ENCODE measurements at places on chromosomes 12 and 14.

GRCh38 chr12:66397574-66398290, 95.4 kb downstream of the HELB start:
- H3K27ac ChIP-seq: no peak overlapping the region
- DNase-seq: no peak
- no peaks in the 10 kb centered on the region for H3K27me3 ChIP-seq
- H3K36me3 ChIP-seq: no peaks in the 10 kb centered on the region
- no peak overlapping the region for H3K4me3 ChIP-seq

GRCh38 chr12:106429043-106429552, 71.5 kb downstream of the POLR3B start:
- no peaks in the 10 kb centered on the region for H3K4me1 ChIP-seq
- DNase-seq: no peak
- peaks cover 19% of the 10 kb centered on the region for H3K36me3 ChIP-seq
- no peaks in the 10 kb centered on the region for H3K27me3 ChIP-seq
- no peak overlapping the region for H3K4me3 ChIP-seq
- no peak overlapping the region for H3K27ac ChIP-seq

DNA sequence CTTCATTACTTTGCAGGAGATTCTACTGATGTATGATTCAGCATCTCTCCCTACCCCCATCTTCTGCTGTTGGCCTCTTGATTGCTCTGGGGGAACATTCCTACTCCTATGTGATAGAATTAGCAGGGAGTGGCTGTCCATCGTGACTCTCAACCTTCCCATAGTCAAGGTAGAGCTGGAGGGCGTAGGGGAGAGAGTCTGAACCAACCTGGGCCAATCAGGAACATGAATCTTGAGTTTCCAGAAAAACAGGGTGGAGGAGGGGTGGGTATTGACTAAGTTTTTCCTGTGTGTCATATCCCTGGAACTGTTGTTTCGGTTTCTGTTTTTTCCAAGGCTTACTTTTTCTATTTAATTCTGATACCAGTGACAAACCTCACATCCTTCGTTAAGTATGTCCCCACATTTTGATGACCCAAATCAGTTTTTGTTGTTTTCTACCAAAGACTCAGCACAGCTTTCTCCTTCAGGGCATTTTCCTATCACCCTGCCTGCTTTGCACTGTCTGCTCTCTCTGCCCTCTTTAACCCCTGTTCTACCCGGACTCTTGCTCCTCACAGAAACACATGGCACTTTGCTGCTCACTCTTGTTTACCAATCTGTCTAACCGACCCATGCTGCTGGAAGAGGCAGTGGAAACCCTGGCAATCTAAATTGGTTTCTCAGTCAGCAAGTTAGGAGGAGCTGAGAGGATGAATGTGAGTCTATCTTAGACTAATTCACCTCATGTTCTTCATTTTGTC, 1428.3 kb downstream of the AACS start:
- H3K27ac ChIP-seq: no peak overlapping the region
- H3K36me3 ChIP-seq: no peaks in the 10 kb centered on the region
- DNase-seq: no peak
- no peaks in the 10 kb centered on the region for H3K27me3 ChIP-seq

- peak overlapping the region; percentile 34 for H3K4me3 ChIP-seq
- no peaks in the 10 kb centered on the region for H3K4me1 ChIP-seq
- no peak for DNase-seq
Measured at GRCh38 chr12:12714276-12715021, 2.7 kb upstream of the CDKN1B start.

- H3K27me3 ChIP-seq: no peaks in the 10 kb centered on the region
- H3K4me3 ChIP-seq: no peak overlapping the region
- H3K27ac ChIP-seq: no peak overlapping the region
- H3K36me3 ChIP-seq: no peaks in the 10 kb centered on the region
- H3K4me1 ChIP-seq: no peaks in the 10 kb centered on the region
Measured at GRCh38 chr14:26255213-26255612, 342.6 kb downstream of the NOVA1 start.

DNA sequence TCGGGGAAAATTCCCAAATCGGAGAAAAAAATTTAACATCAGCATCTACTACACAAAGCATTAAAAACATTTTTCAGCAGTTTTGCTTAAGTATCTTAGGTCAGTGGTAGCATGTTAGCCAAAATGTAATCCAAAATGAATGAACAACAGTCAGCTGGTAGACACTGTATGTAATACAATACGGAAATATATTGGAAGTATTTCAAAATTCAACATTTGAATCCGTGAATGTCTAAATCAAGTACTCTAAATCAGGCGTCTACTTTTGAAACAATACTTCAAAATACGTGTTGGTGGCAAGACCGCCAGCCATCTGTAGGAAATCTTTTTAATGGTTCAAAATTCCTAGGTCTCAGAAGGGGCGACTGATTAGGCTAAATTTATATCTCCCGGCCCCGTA, 1.1 kb downstream of the SCAF11 start:
- no peak for DNase-seq
- H3K36me3 ChIP-seq: peaks cover 5% of the 10 kb centered on the region
- H3K27ac ChIP-seq: peak overlapping the region; percentile 100
- peaks cover 49% of the 10 kb centered on the region for H3K4me1 ChIP-seq

GRCh38 chr12:83003026-83003425, 316.3 kb downstream of the TMTC2 start:
- no peak for DNase-seq
- no peaks in the 10 kb centered on the region for H3K4me1 ChIP-seq
- H3K4me3 ChIP-seq: no peak overlapping the region
- H3K36me3 ChIP-seq: no peaks in the 10 kb centered on the region
- H3K27me3 ChIP-seq: no peaks in the 10 kb centered on the region

- no peaks in the 10 kb centered on the region for H3K27me3 ChIP-seq
- no peaks in the 10 kb centered on the region for H3K36me3 ChIP-seq
- no peak for DNase-seq
- no peak overlapping the region for H3K4me3 ChIP-seq
- no peak overlapping the region for H3K27ac ChIP-seq
Measured at GRCh38 chr14:23883684-23884540, 69.7 kb upstream of the DHRS4 start.

DNA sequence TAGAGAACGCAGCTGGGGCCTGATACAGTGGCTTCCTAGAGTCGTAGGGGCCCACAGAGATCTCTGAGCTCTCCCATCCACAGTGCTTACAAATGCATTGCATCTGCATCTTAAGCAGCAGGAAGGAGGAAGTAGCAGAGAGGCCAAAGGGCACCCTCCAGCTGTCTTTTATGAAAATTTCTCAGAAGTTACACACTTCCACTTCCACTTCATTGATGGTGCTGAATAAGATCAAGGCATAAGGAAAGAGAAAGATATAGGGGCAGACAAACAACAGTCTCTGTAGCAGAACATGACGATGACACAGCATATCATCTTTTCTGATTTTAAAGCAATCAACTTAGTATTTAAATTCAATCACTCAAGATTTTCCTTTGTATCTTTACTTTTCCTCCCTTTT, 51.6 kb upstream of the ABCC9 start:
- H3K36me3 ChIP-seq: no peaks in the 10 kb centered on the region
- H3K4me1 ChIP-seq: no peaks in the 10 kb centered on the region
- H3K4me3 ChIP-seq: no peak overlapping the region
- H3K27me3 ChIP-seq: peaks cover 2% of the 10 kb centered on the region

DNA sequence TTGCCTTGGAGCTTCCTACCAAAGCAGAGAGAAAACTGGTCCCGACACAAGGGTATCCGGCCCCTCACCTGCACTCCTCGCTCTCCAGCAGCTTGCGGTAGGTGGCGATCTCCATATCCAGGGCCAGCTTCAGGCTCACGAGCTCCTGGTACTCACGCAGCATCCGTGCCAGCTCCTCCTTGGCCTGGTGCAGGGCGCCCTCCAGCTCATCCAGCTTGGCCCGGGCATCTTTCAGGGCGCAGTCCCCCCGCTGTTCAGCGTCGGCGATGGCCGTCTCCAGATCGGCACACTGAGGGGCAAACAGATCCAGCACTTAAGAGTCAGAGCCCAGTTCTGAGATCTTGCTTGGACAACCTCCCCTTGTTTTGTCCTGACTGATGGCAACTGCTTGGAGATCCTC, 13.7 kb downstream of the KRT72 start:
- no peaks in the 10 kb centered on the region for H3K27me3 ChIP-seq
- no peak overlapping the region for H3K27ac ChIP-seq
- DNase-seq: peak; percentile 40
- no peaks in the 10 kb centered on the region for H3K4me1 ChIP-seq
- no peaks in the 10 kb centered on the region for H3K36me3 ChIP-seq
- no peak overlapping the region for H3K4me3 ChIP-seq

- no peak overlapping the region for H3K27ac ChIP-seq
- no peaks in the 10 kb centered on the region for H3K36me3 ChIP-seq
- H3K27me3 ChIP-seq: no peaks in the 10 kb centered on the region
- DNase-seq: no peak
- H3K4me1 ChIP-seq: no peaks in the 10 kb centered on the region
Measured at GRCh38 chr12:91482231-91482630, 299.6 kb upstream of the DCN start.

DNA sequence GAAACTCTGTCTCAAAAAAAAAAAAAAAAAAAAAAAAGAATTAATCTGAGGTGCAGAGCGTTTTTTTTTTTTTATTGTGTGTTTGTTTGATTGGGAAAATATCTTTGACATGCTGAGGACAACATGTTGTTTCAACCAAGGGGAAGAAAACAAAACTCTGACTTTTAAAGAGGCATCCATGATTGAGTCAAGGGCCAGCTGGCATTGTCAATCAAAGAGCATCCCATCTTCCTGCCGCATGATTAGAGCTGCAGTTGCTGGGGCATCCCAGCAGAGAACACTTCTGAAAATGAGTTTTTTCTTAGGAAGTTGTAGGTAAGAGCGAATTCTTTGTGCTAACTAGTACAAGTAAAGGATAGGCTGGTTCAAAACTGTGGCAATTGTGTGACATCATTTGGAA, 200.9 kb upstream of the DAAM1 start:
- H3K27ac ChIP-seq: no peak overlapping the region
- no peak overlapping the region for H3K4me3 ChIP-seq

GRCh38 chr12:78403681-78404080, 460.9 kb upstream of the SYT1 start:
- H3K36me3 ChIP-seq: no peaks in the 10 kb centered on the region
- no peak overlapping the region for H3K27ac ChIP-seq
- no peaks in the 10 kb centered on the region for H3K27me3 ChIP-seq
- DNase-seq: no peak

GRCh38 chr12:6950401-6950801, 755 bp upstream of the PTPN6 start:
- H3K4me3 ChIP-seq: no peak overlapping the region
- no peak for DNase-seq
- no peaks in the 10 kb centered on the region for H3K36me3 ChIP-seq
- H3K27ac ChIP-seq: no peak overlapping the region
- H3K27me3 ChIP-seq: no peaks in the 10 kb centered on the region

- peaks cover 19% of the 10 kb centered on the region for H3K36me3 ChIP-seq
- H3K4me3 ChIP-seq: peak overlapping the region; percentile 91
- H3K4me1 ChIP-seq: peaks cover 19% of the 10 kb centered on the region
- H3K27ac ChIP-seq: peak overlapping the region; percentile 97
Measured at GRCh38 chr12:132827763-132828703, 636 bp downstream of the GOLGA3 start.

GRCh38 chr12:106139422-106140171, 843 bp upstream of the NUAK1 start:
- H3K36me3 ChIP-seq: no peaks in the 10 kb centered on the region
- H3K4me1 ChIP-seq: peaks cover 56% of the 10 kb centered on the region
- H3K27me3 ChIP-seq: no peaks in the 10 kb centered on the region
- peak; percentile 91 for DNase-seq
- H3K4me3 ChIP-seq: peak overlapping the region; percentile 82

- no peak overlapping the region for H3K4me3 ChIP-seq
- H3K27me3 ChIP-seq: no peaks in the 10 kb centered on the region
- H3K27ac ChIP-seq: no peak overlapping the region
- no peaks in the 10 kb centered on the region for H3K36me3 ChIP-seq
- no peak for DNase-seq
- H3K4me1 ChIP-seq: no peaks in the 10 kb centered on the region
Measured at GRCh38 chr14:29102266-29102665, 335.7 kb downstream of the FOXG1 start.

- no peaks in the 10 kb centered on the region for H3K27me3 ChIP-seq
- H3K27ac ChIP-seq: no peak overlapping the region
- H3K4me3 ChIP-seq: no peak overlapping the region
- peaks cover 8% of the 10 kb centered on the region for H3K4me1 ChIP-seq
Measured at GRCh38 chr12:77060136-77060882, 5.1 kb downstream of the E2F7 start.

All from tibial artery (tissue), 4 donors.